ENCODE measurements at places on chromosomes 3 and 15.

- no peak for DNase-seq
These were observed 121.1 kb upstream of the PLAAT1 start for GRCh38 chr3:193119926-193120325.

GRCh38 chr15:94666553-94666952, 435.2 kb downstream of the MCTP2 start:
- DNase-seq = no peak

- DNase-seq = no peak
These were observed 8.2 kb downstream of the PLOD2 start for GRCh38 chr3:146152834-146153233.

DNA sequence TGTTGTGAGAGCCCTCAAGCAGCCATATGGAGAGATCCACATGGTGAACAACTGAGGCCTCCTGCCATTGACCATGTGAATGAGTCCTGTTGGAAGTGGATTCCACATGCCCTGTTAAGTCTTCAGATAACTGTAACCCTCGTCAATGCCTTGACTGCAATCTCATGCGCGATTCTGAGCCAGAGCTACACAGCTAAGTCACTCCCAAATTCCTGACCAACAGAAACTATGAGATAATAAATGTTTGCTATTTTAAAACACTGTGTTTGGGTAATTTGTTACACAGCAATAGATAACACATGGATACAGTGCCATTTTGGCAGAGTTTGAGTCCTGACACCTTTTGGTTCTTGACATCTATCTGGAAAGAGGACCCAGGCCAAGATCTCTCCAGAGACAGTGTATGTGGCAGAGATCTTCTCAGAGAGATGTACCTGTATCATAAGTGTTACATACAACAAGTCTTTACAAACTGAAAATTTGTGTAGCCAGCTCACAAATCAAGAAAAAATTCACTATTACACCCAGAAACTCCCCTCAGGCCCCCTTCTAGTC, 34.5 kb upstream of the BNC1 start:
- DNase-seq = no peak

GRCh38 chr3:48894516-48894915, 4.2 kb downstream of the SLC25A20 start:
- DNase-seq = no peak

DNA sequence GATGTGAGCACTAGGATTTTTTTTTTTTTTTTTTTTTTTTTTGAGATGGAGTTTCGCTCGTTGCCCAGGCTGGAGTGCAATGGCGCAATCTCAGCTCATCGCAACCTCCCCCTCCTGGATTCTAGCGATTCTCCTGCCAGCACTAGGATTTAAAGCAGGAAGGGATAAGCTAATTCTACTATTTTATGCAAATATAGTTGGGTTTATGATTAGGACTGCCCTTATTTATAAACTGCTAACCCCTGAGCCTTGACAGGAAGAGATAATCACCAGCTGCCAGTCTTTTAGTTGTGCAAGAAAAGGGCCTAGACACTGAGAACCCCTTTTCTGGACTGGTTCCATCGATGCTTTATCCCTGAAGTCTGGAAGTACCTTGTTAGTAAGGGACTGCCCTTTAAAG, 36.7 kb downstream of the IFT57 start:
- DNase-seq = no peak

DNA sequence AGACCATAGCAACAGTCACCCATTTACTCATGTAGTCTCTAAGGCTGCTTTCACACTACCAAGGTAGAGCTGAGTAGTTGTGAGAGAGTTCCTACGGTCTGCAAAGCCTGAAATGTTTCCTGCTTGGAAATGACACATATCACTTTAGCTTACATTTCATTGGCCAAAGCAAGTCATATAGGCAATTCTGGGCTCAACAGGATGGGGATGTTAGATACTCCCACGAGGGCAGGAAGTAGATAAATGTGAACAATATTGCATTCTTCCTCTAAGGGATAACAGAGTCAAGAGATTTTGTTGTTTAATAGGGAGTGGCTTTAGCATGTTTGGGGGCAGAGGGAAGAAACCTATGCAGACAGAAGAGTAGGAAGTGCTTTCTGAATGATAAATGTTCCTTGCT, 355.6 kb upstream of the THRB start:
- no peak for DNase-seq

DNA sequence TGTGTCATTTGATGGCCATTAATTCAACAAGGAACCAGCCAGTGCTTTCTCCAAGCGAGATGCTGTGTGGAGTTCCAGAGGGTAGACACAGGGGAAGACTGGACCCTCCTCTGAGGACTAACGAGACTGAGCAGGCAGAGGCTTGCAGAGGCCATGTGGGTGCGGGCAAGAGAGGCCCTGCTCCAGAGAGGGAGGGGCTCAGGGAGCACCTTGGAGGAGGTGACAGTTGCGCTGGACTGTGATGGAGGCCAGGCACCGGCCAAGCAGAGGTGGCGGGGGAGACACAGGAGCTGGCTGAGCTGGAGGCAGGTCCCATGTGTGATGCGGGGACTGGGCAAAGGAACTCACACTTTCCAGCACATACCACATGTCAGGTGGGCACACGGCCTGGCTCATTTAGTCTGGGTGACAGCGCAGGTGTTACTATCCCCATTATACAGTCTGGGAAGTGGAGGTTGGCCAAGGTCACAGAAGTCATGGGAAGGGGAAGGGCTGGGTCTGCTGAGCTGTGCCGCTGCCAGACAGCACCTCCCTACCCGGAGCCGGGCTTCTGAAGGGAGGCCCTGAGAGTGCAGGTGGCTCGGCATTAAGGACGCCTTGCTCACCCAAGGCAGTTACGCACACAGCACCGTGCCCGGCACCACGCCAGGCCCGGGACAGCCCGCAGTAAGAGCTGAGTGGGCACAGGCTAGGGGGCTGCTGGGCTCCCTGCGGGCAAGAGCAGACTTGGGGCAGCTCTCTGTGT, 3.7 kb downstream of the MELTF start:
- no peak for DNase-seq

DNA sequence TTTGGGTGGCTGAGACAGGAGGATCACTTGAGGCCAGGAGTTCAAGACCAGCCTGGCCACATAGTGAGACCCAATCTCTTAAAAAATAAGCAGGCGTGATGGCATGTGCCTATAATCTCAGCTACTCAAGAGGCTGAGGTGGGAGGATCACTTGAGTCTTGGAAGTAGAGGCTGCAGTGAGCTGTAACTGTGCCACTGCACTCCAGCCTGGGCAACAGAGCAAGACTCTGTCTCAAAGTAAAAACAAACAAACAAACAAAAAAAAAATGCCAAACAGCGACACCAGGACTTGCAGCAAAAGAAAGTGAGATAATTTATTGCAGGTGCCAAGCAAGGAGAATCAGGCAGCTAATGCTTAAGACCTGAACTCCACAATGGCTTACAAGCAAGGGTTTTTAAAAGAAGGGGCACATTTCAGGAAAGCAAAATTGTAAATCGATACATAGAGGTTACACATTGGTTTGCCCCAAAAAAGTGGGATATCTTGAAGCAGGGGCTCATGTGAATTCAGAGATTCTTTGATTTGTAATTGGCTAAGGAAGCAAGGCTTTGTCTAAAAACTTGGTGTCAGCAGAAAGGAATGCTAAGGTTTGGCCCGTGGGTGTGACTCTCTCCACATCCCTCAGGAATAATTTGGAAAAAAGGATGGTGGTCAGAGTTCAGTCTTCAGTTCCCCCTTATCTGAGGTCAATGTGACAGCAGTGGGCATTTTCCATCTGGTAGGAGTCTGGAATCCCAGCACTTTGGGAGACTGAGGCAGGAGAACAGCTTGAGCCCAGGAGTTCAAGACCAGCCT, 5.2 kb upstream of the MPI start:
- DNase-seq = peak; percentile 46

GRCh38 chr3:100891033-100891432, 102.2 kb downstream of the ABI3BP start:
- peak; percentile 64 for DNase-seq

DNA sequence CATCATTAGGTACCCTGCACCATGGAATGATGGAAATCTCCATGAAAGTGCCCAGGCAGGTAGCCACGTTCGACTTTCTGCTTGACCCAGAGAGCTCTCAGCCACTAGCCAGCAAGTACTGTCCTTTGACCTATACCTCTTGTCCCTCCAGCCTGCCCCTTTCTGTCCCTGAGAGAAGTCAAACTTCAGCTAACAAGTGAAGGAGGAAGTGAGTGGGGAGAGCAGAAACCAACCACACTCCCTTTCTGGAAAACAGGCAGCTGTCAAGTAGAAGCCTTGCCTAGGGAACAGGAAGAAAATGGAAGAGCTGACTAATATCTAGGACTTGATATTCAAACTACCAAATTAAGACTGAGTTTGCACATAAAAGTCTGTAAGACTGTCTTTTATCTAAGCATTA, 30.3 kb upstream of the FSTL1 start:
- no peak for DNase-seq

DNA sequence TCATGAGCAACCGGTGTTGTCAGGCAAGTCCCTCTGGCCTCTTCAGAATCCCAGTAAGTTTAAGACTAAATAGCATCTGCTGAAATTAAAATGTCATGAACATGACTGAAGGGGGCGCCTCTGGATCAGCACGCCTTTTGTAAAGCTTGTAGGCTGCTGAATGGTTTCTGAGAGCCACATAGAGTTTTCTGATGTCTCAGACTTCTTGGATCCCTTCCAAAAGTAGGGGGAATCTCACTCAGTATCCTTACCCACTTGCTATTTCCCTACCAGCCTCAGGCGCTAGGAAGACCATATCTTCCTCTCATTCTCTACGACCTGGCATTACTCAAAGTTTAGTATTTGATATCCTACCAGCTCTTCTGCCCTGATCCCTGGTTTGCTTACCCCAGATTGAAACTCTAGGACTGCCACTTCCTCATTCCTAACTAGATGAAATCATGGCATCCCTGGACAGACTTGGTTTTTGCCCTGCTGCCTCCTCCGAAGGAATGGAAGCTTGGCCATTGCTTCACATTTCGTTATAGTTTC, 62.7 kb upstream of the CD47 start:
- DNase-seq = peak; percentile 70

DNA sequence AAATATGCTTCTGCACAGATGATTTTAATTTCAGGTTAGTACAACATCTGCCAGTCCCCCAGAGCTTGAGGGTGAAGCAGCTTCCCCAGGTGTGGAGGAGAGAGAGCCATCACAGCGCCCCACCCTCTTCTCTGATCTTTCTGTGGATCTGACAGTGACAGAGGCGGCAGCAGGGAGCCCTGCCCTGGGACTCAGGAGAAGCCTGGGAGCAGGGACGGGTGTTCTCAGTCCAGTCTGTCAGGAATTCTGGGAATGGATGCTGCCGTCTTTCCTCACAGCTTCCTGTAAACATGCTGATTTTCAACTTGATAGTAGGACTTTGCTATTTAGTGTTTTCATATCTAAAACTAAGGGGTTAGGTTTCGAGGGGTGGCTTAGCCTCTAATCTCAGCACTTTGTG, 11.4 kb upstream of the RAB8B start:
- DNase-seq = no peak

DNA sequence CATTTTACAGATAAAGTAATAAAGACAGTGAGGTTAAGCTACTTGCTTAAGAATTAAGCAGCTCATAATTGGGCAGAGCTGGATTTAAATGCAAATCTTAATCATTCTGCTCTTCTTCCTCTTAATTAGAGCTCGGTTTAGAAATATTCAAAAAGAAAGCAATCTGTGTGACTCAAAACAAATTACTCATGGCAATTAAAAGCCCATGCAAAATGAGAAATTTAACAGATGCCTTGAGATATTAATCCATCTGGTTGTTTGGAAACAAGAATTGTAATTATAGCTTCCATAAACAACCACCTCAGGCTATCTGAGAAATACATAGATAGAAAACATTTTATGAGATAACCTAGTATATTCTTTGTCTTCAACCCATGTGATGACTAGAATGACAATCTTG, 44.2 kb upstream of the DCBLD2 start:
- no peak for DNase-seq

DNA sequence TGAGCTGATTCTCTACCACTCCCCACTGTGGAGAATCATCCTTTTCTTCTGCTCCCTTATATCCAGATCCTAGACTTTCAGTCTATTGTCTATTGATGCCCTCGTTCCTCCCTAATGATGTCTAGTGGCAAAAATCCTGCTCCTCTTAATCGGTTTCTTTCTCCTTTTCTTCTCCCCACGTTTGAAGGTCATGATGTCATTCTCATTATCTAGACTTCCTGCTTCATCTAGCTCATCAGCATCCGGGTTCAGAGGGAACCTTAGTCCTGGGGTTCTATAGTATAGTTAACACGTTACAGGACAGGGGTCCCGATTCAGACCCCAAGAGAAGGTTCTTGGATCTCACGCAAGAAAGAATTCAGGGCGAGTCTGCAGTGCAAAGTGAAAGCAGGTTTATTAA, 14.9 kb upstream of the ALDH1A2 start:
- no peak for DNase-seq

GRCh38 chr3:127482216-127483004, 108.1 kb downstream of the TPRA1 start:
- no peak for DNase-seq

DNA sequence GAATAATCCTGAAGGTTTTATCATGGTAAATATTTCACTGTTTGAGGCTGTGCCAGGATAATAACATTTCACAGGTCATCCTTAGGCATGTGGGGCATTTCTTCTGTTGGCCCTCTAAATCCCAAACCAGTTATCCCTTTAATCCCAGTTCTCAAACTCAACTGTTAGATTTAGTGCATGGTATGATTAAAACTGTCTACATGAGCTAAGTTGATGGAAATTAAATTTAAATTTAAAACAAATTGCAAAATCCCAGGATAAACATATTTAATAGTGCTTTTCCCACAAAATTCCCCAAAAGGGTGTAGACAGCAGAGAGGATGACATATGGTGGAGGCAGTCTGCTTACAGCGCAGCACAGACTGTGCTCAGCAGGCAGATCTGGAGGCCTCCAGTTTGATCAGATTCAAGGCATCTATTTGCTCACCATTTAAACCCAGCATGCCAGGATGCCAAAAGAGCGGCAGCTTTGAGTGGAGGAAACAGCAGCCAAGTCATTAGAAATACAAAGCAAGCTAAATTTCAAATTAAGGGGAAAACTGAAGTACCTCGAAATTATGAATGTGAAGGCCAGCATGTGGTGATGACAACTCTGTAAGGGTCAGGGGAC, 325.8 kb downstream of the KCNH8 start:
- no peak for DNase-seq

DNA sequence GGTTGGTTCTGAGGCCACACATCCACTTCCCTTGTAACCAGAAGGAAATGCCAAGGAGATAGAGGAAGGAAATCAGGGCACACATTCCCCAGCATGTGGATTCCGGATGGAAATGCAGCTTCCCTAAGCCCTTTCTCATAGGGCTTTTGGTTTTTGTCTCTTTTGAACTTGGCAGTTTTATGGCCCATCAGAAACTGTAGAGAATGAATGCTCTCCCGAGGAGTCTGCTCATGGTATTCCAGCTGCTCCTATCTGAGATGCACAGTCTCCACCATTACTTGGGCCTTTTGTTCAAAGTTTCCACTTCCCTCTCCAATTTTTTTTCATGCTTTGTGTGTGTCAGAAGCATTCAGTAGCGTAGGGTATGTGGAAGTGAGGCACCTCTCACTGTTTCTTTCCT, 21.2 kb downstream of the XYLB start:
- no peak for DNase-seq

DNA sequence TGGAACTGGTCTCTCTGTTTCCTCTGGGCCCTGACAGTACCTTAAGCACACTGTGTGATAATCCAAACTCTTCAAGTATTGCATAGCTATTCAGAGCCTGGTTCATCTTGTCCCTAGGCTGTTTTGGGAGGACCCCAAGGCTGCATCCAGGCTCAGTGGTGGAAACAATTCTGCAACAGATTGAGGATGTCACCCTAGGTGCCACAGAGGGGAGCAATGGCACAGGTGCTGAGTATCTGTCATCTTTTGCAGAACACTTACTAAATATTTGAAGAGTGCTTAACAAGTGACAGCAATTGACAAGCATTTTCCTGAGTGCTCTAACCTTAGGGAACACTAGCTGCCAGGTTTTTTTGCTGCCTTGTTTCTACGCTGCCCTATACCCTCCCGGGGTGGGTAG, 27.8 kb downstream of the STARD5 start:
- DNase-seq = no peak

All from bronchial epithelial cell (primary cell).